ENCODE measurements at places on chromosomes 1 and 21.

DNA sequence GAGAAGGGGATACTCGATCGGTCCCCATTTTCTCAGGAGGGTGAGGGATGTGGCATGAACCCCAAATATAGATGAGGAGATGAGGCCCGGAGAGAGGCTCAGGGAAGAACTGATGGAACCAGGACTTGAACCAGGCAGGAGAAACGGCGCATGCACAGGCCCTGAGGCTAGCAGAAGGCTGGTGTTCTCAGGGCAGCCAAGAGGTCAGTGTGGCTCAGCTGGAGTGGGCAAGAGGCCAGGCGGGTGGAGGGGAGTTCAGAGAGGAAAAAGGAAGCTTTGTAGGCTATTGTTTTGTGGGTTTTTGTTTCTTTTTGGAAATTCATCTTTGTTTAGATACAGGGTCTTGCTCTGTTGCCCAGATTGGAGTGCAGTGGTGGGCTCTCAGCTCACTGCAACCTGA, 122.0 kb downstream of the LACTBL1 start:
- no peak for DNase-seq

DNA sequence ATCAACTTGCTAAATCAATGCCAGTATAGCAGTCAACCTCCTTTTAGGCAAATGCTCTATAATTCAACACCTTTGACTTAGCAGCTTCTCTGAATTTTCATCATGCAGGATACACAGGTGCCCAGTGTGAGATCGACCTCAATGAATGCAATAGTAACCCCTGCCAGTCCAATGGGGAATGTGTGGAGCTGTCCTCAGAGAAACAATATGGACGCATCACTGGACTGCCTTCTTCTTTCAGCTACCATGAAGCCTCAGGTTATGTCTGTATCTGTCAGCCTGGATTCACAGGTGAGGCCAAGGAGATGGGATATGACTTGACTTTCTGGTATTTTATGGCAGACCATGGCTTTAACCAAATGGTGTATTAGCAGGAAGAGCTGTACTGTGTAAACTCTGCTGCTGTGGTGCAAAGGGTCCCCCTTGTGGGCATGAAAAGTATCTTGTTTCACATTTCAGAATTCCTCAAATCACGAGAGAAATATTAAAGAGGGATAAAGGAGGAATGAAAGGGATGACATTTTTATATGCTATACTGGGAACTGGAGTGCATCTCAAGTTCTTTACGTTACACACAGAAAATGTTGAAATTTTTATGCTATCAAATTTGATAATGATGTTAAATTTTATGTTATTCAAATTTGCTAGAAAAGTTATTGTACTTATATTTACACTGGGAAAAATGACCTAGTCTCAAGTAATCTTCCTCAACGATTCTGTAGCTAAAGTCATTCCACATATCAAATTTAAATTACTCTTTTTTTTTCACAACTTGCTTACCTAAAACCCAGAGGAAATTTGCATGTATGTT, 88.9 kb downstream of the CRB1 start:
- no peak for DNase-seq

GRCh38 chr1:207818971-207819451, 67.2 kb downstream of the CD46 start:
- DNase-seq, result no peak

GRCh38 chr1:20634065-20634593, 871 bp downstream of the PINK1 start:
- DNase-seq, result no peak

DNA sequence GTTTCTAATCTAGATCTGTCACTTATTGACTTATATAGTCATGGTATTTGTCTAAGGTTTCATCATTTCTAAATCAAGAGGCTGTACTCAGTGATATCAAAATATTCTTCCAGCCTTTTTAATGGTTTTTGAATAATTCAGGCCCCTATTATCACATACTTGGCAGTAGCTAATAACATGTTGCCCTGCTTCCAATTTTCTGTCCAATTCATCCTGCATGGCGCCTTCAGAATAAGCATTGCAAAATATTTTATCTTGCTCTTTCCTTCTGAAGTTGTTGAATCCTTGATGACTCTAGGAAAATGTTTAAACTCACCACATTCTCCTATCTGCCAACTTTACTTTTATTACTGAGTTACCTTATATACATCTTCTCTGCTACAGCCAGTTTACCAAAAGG, 517.2 kb upstream of the B3GALT2 start:
- no peak for DNase-seq

Measured in cortex of kidney (tissue), 1 donor.